ENCODE measurements at places on chromosomes 16 and 17.

- no peak for DNase-seq
Measured at GRCh38 chr17:75845058-75845711, 981 bp upstream of the UNC13D start.

DNA sequence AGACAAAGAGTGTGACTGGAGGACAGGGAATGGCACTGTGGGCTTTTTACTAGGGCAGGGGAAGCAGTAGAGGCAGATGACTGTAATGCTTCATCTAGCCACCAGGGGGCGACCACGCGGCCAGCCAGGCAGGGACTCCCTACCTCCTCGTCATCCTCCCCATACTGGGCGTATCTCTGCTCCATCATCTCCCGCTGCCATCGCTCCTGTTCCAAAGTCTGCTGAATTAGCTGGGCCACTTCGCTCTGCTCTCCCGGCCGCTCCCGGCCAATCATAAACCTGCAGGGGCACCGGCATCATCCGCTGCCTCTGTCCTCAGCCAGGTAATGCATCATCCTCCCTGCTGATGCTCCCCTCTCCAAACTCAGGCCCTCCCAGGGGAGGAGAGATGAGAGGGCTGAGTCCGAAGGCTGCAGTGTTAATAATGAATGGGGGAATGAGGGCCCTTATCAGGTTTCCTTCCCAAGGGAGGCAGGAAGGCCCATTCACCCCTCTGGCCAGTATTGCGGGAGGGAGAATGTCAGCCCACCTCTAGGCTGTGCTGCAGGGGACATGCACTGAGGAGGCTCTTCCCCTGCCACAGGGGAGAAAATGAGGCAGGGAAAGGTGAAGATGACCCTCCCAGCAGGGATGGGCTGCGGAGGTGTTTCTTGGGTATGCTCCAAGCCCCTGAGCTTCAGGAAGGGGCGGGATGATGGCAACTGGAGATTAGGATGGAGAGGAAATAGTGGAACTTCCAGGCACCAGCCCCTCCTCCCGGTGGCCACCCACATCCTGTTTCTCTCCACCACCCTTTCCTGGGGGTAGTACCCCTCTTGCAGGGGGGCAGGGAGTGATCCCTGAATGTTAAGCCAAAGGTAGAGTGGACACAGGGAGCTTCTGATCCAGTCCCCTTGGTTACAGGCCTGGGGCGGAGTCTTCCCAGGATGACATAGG, 10.3 kb upstream of the SAMD14 start:
- DNase-seq: no peak

DNA sequence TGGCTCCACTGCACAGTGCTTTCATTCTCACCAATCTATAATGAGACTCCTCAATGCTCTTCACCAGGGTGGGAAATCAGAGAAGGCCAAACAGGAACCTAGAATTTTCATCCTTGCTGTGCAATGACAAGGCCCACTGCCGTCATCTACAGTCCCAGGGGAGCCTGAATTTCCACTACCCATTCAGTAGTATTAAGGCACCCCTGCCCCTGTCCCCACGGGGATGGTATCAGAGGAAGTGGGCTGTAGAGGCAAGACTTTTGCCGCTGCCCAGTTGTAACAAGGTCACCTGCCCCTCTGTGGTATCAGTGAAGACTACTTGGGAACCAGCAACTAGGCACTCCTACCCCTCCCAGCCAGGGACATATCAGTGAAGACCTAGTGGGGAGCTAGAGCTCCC, 104.5 kb downstream of the C16orf78 start:
- no peak for DNase-seq

- no peak for DNase-seq
Measured at GRCh38 chr16:23310217-23310616, 8.1 kb downstream of the SCNN1B start.

GRCh38 chr17:20998571-20999043, 44.2 kb downstream of the USP22 start:
- no peak for DNase-seq

- no peak for DNase-seq
Measured at GRCh38 chr16:70421473-70422311, 17.2 kb downstream of the ST3GAL2 start.

All from left kidney (tissue), 8 donors.